ENCODE measurements at places on chromosomes 1 and 21.

GRCh38 chr1:232057217-232057895 is 430.8 kb downstream of the DISC1 start:
- DNase-seq: no peak

- no peak for DNase-seq
Observed at GRCh38 chr1:15081102-15081501, 72.4 kb upstream of the TMEM51 start.

DNA sequence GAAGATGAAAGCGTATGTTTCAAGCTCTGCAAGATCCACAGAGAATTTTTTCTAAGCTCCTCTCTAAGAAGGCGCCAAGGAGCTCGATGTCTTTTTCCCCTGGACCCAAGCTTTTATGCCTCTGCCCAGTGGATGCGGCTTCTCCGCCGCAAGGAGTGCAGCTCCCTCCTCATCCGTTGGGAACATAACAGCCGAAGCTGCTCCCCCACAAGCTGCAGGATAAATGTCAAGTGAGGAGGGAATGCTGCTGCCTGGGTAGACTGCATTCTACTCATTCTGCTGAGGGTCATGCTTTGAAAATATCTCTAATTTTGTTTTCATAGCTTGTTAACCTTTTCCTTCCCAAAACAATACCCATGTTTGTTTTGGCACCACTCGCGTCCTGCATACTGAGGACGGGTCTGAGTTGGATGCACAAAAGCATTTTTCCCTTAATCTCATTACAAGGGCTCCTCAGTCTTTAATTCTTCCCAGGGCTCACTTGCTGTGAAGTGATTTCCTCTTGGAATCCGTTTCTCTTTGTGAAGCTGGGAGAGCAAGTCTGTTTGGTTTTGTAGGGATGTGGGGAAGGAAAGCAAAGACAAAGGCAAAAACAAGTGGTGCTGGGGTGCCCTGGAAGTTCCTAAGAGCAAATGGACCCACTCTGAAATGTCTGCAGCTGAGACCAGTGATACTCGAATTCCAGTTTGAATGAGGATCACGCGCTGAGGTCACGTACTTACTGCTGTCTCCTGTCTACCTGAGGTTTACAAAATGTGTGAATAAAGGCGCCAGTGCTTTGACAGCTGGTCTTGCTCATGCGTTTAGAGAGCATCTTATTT is 134.0 kb upstream of the IRF2BP2 start:
- DNase-seq: no peak

DNA sequence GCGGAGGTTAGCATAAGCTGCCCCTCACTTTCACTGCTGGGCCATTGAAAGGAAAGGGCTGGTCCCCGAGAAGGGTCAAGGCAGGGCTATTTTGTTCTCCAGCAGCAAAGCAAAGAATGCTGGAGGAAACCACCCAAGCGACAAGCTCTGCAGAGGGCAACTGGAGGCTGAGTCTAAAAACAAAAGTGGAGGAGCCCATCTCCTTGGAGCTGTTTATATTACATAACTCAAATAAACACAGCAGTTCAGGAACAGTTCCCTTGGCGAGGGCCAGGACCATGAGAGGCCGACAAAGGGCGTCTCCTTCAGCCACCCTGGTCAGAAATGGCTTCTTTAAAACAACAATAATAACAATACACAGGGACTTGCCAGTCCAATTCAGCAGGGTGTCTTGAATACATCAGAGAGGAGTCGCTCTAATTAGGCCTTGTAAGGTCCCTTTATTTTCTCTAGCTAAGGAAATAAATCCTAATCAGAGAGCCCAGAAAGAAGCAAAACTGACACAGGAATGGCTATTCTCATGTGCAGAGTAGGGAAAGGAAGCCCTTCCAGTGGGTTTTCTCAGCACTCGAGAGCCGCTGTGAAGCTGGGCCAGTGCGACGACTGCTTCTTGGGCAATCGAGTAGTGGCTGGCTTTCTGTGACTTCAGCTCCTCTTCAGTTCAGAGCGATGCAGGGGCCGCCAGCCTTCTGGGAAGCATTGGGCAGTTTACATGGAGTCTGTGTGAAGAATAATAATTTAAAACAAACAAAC is 57.0 kb upstream of the TARBP1 start:
- no peak for DNase-seq

DNA sequence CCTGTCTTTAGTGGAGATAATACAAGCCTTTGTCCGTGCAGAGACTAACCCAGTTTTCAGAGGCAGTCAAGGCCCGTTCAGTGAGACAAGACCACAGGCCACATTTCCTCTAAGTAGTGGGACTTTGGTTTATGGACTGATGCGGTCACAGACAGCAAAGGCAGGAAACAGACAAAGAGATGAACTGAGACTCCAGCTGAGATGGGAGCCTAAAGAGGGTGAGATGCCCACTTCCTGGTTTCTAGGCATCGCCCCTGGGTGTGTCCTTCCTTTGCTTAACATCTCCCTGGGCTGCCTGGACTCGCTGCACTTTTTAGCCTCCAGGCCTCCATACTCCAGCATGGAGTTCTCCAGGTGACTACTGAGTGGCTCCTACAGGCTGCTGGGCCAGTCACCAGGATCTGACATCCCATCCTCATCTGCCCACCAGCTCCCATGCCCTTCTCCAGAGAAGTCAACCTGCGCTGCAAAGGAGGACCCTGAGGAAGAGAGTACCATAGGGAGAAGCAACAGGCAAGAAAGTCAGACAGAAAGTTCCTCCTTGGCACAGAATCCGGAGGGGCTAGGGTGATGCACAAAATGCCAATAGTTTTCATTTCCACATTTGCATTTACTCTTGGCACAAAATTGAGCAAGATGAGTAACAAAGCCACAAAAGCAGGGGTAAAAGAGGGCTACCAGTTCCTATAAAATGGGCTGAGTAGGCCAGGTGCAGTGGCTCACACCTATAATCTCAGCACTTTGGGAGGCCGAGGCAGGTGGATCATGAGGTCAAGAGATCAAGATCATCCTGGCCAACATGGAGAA is 15.1 kb downstream of the THEMIS2 start:
- no peak for DNase-seq

GRCh38 chr1:230185076-230186001 is 118.3 kb downstream of the GALNT2 start:
- no peak for DNase-seq

DNA sequence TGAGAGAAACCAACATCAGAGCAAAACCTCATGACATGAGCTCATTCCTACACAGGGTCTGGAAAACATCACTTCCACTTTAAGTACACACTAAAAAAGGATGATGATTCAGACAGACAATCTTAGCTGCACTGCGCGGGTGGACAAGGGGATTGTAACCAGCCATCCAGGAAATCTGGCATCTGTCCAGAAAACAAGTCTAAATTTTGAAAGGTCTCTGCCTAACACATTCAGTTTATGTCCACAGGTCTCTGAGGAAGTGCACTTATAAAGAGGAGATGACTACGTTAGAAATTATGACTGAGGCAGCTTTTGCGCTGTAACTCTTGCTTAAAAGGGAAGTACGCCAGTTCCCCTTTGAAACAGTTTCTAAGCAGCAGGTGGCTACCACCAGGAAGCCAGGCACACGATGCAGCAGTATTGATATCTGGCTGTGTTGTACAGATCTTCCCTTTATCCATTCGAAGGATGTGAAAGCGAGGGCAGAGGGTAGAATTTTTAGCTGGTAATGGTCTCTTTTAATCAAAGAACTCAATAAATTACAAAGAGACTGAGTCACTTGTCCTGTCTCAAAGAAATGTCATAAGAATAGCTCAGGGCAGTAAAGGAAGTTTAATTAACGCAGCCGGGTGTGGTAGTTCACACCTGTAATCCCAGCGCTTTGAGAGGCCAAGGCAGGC is 128.0 kb downstream of the SETD4 start:
- no peak for DNase-seq
